Esophagus muscularis mucosa (tissue), 4 donors: ENCODE measurements at places on chromosomes 4 and X. TPM values are rescaled to one million over a fixed set of nuclear protein-coding genes. Genes with fewer than 3 reads are reported as not detected.

NAA10 gene
- total RNA-seq: 90.7 TPM

ITM2A gene
- total RNA-seq: 62.8 TPM

ANOS1 gene
- 3.7 TPM for total RNA-seq

- no peak for DNase-seq
Measured at GRCh38 chr4:7003176-7003878, 39.8 kb upstream of the TADA2B start.

GRCh38 chr4:78776079-78776728 is at the start of gene BMP2K:
BMP2K (plus strand) TSS chr4:78776350; CDS start chr4:78776544, 194 bp downstream.
- DNase-seq: peak; percentile 94

- no peak for DNase-seq
Measured at GRCh38 chr4:28518561-28519165, 1658.0 kb downstream of the STIM2 start.

DNA sequence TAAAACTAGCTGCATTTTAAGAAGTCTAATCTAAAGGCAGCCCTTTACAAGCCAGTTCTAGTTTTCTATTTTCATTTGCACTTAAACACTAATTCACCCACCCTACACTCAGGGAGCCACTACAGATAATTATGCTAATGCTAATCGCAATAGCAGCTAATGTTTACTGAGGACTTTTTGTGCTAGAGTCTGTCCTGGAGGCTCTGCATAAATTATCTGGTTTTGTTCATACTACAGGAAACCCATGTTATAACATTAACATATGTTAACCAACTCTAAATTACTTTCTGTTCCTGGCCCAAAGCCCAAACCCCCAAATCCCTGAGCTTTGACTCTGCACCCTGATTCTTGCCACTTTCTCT is 480 bp upstream of the RADX start:
- DNase-seq: no peak

GRCh38 chrX:129544780-129545179 is 4.7 kb downstream of the OCRL start:
- DNase-seq: no peak

DNA sequence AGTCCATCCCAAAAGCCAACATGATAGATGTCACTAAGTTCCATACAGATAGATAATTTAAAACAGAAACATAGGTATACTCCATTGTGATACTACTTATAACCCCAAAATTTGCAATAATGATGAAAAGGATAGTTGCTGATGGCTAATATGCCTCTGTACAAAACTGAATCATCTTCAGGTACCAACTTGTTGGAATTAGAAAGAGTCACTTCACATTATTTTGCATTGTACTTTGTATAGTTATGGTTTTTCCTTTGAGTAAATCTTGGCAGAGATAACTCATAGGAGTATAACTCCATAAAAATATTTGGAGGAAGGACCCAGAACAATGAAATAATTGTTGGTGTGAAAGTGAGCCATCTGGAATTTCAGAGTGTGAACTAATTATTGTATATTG is 17.6 kb downstream of the GIMD1 start:
- DNase-seq: no peak
